Neural crest cell (in vitro differentiated cells): ENCODE measurements at places on chromosomes 13 and 19. TPM values are rescaled to one million over a fixed set of nuclear protein-coding genes. Genes with fewer than 3 reads are reported as not detected.

DNA sequence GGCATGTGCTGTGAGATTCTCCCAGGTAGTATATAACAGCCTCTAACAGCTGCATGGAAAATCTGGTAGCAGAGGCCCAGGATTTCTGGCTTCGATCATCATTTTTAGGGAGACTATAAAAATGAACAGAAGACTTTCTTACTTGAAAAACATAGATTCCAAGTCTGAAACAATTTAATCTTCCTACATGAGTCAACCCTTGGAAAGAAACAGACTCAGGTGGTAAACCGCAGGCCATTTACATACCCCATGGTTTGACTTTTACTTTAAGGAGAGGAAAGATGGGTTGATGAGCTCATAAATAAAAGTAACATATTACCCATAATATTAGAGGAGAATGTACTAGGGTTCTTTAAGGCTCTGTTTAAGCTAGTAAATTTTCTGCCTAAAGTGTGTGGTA is 121.6 kb downstream of the CYSLTR2 start:
- no peak for DNase-seq

DNA sequence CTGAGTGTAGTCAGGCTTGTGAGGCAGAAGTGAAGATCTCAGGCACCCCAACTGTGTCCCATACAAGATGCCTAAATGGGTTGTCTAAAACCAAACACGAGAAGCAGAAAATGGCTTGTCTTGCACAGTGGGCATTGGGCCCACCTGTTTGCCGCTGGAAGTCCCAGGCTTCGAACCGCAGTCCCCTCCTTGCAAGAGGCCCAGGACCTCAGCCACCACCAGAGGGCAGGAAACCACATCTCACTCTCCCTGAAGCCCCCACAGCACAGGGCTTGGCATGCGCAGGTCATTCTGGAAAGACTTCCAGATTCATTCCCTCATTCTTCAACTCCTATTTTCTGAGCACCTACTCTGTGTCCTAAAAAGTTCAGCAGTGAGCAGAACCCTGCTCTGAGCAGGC is 973.7 kb downstream of the UQCRFS1 start:
- peak; percentile 11 for DNase-seq

DNA sequence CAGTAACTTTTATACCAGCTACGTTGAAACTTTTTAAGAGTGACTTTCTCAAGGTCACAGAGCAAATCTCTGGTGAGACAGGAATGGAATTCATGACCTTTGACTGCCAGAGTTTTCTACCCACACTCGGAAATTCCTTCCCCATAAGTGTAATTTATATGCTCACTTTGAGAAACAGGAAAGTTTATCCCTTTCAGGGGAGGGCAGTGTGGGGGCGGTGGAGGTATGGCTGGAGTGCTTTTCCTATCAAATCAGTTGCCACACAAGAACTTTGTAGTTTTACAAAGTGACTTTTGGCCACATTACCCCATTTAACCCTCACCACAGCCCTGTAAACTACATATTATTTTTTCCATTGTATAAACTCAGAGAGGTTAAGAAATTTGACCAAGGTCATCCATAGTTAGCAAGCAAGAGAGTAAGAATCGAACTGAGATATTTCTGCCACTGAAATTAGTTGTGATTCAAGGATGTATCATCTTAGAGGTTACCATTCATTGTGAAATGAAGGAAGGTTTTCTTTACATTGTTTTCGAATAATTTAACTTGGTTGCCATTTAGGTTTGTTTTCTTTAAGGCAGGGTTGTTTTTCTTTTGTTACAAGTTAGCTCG is 5.9 kb downstream of the KLF12 start:
- no peak for DNase-seq

GRCh38 chr19:991174-991931 is 7.2 kb downstream of the WDR18 start:
- no peak for DNase-seq

DNA sequence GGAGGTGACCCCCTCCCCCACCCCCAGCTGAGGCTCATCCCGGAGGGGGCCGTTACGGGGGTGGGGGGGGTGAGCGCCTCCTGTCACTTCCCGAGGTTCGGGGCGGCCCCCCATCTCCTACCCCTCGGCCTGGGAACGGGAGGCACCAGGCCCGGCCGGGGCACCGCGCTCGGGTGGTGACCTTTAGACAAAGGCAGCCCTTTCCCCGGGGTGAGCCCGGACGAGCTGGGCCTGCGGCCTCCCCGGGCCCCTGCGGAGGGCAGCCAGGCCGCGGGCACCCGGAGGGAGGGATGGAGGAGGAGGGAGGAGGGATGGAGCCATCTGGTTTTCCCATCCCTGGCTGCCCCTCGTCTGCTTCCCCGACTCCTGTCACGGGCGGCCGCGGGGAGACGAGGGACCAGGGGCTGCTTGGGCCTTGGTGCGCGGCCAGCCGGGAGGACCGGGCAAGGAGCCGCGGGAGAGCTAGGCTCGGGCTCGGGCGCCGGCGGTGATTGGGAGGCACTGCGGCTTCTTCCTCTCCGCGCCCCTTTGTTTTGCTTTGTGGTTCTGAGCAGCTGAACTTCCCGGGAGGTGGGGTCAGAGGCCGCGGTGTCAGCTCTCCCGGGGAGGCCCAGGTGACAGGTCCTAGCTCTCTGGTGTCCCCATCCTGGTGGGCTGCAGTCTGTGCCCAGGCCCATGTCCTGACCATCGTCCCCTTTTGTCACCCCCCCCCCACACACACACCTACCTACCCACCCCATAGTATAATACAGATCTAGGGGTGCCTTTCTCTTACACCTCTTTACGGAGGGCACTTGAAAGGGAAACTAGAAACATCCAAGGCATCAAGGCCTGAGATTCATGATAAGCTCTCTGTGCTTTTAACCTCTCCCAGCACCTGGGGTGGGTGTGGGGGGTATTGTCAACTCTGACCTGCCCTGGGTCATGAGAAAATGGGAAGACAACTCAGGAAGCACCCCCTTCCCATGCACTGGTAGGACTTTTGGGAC is 1.3 kb downstream of the BICRA start:
- peak; percentile 57 for DNase-seq

DNA sequence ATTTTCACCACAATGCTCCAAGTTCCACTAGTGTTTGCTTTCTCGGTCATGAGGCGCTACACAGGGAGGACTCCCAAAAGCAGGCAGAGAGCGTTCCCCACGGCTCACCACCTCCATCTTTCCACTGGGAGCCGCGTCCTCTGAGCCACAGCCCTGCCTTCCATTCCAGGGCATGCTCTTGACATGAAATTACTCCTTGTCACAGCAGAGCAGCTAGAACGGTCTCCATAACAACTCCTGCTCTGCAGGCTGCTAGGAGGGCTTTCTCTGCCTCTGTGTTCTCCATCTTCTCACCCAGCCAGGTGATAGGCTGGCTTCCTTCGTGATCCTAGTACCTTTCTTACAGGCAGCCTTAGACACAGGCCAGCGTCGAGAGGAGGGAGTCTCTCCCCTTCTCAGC is 171.8 kb upstream of the UBL3 start:
- DNase-seq, result no peak

DNA sequence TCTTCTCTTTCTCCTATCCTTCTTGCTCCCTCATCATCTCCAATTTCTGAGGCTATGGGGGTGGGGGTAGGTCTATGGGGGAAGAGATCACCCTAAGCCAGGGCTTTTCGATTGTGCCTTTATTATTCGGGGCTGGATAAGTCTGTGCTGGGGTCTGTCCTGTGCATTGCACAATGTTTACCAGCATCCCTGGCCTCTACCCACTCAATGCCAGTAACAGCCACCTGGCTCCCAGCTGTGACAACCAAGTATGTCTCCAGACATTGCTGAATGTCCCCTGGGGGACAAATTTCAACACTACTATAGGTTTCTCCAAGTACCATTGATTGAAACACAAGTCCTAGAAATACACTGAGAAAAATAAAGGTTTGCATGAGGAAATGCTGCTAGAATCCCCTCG is 13.2 kb downstream of the CBY2 start:
- DNase-seq, result no peak

GRCh38 chr19:13417054-13417453 is 89.2 kb downstream of the CACNA1A start:
- DNase-seq, result no peak

DNA sequence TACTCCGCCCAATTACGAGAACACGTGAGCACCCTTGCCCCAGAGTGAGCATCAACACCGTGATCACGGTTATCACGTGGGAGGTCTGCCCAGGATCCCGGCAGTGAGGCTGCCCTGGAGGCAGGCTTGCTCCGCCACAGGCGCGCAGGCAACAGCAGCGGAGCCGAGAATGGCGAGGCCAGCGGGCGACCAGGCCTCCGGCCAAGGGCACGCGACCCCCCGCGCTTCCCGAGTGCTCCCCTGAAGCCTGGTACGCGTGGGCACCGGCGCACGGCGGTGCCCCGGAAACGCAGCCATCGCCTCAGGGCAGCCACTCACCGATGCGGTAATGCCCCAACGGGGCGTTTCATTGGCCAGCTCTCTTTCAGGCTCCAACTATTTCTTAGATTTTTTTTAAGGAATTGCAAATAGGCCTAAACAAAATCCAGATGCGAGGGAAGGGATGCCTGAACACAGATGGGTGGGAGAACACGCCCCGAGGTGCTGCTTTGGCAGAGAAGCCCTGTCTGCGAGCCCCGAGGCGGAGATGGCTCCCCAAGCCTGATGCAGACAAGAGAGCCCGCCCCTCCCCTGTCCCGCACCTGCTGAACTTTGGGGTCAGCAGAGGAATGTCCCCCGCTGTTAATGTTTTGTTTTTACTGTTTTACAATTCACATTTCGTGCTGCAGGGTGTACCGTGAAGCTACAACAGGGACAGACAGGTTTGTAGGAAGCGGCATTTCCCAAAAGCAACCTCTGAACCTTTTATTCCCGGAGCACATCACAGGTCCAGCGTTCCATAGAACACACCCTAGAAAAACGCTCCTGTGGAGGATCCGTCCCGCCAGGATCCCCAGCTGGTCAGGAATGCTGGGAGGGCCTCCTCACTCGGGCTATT is 132.7 kb downstream of the ZDHHC20 start:
- DNase-seq, result no peak

The FAM83E gene
- 5.9 and 6.1 TPM in 2 replicates for total RNA-seq

GRCh38 chr19:36916991-36917390 is 859 bp downstream of the ZNF568 start:
- no peak for DNase-seq

The IGFL2 gene
- not detected in 2 replicates for total RNA-seq

DNA sequence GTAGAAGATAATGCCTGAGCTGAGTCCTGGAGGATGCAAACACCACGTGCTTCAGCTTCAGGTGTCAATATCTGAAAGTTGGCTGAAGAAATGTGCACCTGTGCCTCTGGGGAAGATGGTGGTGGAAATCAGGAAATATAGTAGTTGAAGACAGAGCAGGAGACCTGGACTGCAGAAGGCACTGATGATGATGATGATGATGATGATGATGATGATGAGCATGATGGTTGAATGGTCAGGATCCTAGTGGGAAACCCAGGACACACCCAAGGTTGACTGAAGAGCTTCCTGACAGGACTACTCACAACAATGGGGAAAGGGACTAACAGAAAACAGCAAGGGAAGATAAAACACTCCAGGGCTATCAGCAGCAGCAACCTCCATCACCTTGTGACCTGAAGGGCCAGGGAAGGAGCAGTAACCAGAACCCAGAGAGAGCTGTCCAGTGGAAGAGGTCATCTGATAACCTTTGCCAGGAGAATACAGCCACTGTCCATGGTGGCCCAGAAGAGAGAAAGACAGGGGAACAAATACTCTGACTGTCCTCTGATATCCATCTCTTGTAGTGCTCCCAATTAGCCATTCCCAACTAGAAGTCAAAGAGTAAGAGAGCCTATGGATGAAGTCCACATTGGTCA is 170.3 kb downstream of the TSHZ3 start:
- no peak for DNase-seq

GRCh38 chr19:29914933-29915332 is 27.1 kb upstream of the URI1 start:
- no peak for DNase-seq

The HIF3A gene
- 6.9 and 7.6 TPM in 2 replicates for total RNA-seq

The CFAP97D2 gene
- total RNA-seq, result not detected in 2 replicates

The PDX1 gene
- not detected in 2 replicates for total RNA-seq

The MAMSTR gene
- total RNA-seq, result 2.4 and 2.6 TPM in 2 replicates

The RFC3 gene
- 53.9 and 54.2 TPM in 2 replicates for total RNA-seq

DNA sequence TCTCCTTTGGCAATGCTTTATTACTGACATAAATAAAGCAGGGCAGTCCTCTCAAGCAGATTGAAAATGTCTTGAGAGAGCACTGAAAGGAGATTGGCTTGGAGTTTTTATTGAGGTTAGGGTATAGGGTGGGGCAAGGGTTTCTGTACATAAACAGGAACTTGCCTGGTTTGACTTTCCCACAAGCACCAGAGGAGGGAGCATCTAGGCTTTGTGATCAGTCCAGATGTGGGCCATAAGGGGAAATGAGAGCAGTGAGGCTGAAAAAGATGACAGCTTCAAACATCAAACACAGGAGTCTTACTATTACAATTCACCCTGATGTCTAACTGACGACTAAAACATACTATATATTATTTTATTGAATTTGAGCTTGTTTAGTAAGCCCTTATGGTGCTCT is 260.9 kb downstream of the MTUS2 start:
- no peak for DNase-seq

GRCh38 chr13:109703250-109703649 is 83.1 kb downstream of the IRS2 start:
- no peak for DNase-seq

The ZNF302 gene
- 36.7 and 37.0 TPM in 2 replicates for total RNA-seq

DNA sequence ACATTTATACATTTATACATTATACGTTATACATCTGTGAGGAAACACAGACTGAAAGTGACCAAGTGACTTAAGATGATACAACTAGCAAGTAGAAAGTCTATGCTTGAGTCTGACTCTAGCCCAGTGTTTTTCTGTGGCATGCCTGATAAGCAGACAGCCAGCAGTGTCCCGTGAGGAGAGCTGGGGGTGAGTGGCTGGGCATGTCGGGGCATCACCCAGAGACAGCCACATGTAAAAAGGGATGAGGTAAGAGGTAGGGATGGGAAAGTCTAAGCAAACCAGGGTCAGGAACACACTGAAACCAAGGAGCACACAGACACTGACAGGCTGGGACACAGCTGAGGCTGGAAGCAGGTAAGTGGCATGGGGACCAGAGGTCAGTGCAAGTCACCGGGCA is 333.2 kb downstream of the FOXO1 start:
- DNase-seq, result no peak

- DNase-seq, result no peak
Observed at GRCh38 chr13:20378721-20379120, 146.6 kb upstream of the GJB6 start.

The FLT1 gene
- 0.11 TPM in 1 of 2 replicates, not detected in the other for total RNA-seq

GRCh38 chr19:16586991-16587832 is 15.0 kb upstream of the SLC35E1 start:
- DNase-seq, result no peak

The LMTK3 gene
- 3.1 and 3.3 TPM in 2 replicates for total RNA-seq

The CGB3 gene
- total RNA-seq, result not detected in 2 replicates

The N4BP2L1 gene
- total RNA-seq, result 1.6 and 2.0 TPM in 2 replicates

The GIPC3 gene
- 0.19 and 0.25 TPM in 2 replicates for total RNA-seq

DNA sequence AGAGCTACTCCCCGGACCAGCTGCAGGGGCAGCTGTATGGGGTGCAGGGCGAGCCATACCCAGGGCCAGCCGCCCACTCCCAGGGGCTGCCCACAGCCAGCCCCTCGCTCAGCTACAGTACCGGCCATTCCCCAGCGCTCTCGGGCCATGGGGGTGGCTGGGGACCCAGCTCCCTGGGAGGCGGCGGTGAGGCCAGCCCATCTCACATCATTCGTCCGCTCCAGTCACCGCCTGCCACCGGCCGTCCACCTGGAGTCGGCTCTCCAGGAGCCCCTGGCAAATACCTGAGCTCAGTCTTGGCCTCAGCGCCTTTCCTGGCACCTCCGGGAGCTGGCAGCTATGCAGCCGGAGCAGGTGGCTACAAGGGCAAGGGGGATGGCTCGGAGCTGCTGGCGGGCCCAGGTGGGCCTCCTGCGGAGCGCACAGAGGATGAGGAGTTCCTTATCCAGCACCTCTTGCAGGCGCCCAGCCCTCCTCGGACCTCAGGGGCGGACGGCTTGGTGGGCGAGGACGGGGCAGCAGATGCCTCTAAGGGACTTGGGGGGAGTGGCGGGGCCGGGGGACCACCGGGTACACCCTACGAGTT is 4.9 kb downstream of the PRR12 start:
- DNase-seq, result no peak
